ENCODE measurements at places on chromosomes 11 and 22.

DNA sequence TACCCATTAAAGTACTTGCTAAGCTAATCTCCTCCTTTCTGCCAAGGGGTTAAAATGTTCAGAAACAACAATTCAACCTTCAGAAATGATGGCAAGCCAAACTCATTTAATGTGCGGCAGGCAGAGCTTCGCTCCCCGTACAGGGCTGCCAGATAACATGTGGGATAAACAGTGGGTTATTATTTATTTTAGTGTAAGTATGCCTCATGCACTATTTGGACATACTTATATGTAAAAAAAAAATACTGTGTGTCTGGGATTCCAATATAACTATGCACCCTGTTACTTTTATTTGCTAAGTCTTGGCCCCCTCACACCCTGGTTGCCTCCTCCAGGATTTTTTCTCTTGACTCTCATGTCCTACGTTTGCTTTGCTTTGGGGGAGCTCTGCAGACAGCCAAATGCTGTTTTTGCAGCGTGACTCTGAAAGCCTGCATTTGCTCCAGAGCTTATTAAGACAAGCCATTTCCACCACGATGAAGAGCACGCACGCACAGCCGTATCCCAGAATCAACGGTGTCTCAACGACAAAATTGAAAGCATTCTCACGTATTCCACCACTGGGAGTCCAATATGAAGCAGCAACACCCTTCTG is 86.5 kb upstream of the SHANK2 start:
- DNase-seq, result no peak

- DNase-seq, result no peak
These were observed 28.5 kb downstream of the MN1 start for GRCh38 chr22:27772984-27773498.

- DNase-seq, result no peak
These were observed 41.3 kb downstream of the ARHGAP8 start for GRCh38 chr22:44793506-44794172.

GRCh38 chr11:104876861-104877431 is 21.3 kb downstream of the CASP12 start:
- no peak for DNase-seq
